ENCODE measurements at places on chromosomes 2 and 18.
A peak's percentile ranks its signal among the peaks of the same experiment; 100 is the strongest.

GRCh38 chr2:186717320-186718007 lies 23.6 kb downstream of the FAM171B start:
- no peak for DNase-seq

- no peak for DNase-seq
Measured at GRCh38 chr2:66481100-66481549, 46.2 kb downstream of the MEIS1 start.

DNA sequence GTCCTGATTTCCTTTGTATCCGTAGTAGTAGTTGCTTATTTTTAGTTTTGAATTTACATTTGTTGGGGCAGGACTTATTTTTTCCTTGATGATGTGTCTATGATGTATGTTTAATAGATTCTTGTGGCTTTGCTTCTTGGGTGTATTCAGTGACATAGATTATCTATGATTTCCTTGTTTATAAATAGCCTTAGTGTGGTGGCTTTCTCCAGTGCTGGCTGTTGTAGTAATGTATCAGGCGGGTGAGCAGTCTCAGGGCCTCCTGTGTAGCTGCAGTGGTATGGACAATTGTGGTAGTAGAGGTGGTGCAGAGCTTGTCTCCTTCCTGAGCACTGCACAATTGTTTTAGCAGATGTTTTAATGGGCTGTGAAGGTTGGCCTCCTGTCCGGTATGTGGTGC lies 60.5 kb downstream of the SMCHD1 start:
- no peak for DNase-seq

- DNase-seq = peak; percentile 13
Measured at GRCh38 chr18:50559752-50560680, at the start of gene MAPK4. TSS of gene MAPK4 (plus strand) at chr18:50560087. CDS start at chr18:50663959, 103,872 bp downstream.

- DNase-seq = no peak
Measured at GRCh38 chr2:238174701-238175100, 15.9 kb downstream of the ERFE start.

GRCh38 chr2:127157114-127157513 lies 50.2 kb upstream of the BIN1 start:
- no peak for DNase-seq

GRCh38 chr2:240473211-240473610 lies 37.7 kb downstream of the GPC1 start:
- DNase-seq = no peak

GRCh38 chr2:43239981-43240765 lies 13.8 kb upstream of the ZFP36L2 start:
- DNase-seq = no peak

DNA sequence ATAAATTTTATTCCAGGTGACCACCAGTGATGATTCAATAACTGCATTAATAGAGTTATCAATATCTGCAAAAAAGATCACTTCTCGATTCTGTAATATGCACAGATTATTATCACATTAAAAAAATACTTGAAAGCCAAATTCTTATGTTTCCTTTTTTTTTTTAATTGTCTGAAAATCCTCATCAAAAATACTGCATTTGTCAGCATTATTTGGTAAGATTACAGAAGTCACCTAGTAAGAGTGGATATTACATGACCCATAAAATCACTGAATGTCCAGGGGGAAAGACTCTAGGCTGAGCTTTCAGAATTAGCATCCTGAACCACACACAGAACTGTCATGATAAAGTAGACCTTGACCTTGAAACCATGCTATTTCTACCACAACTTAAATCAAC lies 617.2 kb upstream of the CDH7 start:
- DNase-seq = no peak

DNA sequence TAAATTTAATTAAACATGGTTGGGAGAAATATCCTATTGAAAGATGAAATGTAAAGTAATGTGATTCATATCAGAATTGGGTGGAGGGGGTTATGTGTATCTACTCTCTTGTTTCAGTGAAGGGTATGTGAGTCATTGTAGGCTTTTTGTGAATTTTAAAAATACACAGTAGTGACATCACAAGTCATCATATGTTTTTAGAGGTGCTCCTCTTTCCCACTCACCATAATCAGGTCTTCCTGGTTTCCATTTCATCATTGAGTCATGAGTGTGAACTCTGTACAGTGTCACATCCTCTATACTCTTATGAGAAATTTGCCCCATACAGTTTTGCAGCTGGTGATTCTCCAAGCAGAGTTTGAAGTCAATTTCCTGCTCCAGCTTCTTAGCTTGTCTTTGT lies 18.8 kb downstream of the FSIP2 start:
- no peak for DNase-seq

DNA sequence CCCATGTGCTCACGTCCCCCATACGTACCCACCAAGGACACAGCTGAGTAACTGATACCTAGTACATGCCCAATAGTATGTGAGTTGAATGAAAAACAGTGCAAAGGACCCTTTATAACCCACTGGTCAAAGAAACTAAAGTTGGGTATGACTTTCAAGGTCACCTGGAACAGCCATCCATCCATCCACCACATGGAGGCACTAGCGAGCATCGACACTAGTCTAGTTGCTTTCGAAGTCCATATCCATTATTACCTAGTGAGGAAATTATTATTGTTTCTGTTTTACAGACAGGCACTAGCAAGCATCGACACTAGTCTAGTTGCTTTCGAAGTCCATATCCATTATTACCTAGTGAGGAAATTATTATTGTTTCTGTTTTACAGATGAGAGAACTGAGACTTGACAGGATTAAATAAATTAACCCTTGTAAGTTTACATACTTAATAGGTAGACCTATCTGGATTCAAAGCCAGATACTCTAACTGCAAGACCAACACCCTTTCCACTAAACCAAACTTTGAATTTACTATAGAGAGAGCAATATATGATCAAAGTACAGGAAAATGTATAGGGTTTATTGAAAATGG lies 233.7 kb downstream of the METTL4 start:
- DNase-seq = no peak

- DNase-seq = no peak
Measured at GRCh38 chr18:44996261-44996660, 315.6 kb downstream of the SETBP1 start.

DNA sequence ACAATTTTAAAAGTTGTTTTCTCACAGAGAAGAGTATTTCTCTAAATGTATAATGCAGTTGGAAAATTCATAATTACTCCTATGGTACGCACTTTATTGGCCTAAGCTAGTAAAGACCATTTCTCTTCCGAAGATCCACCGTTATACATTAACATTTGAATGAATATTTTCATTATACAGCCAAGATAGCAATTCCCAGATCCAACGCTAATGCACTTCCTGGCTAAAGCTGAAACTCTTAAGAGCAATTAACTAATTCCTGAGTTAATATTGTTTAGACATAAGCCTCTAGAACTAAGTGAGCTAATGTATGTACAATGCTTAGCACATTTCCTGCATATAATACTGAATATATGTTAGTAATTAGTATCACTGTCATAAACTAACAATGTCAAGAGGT lies 56.2 kb downstream of the PDK1 start:
- DNase-seq = no peak

GRCh38 chr2:181607629-181608590 lies 49.0 kb downstream of the CERKL start:
- DNase-seq = no peak

DNA sequence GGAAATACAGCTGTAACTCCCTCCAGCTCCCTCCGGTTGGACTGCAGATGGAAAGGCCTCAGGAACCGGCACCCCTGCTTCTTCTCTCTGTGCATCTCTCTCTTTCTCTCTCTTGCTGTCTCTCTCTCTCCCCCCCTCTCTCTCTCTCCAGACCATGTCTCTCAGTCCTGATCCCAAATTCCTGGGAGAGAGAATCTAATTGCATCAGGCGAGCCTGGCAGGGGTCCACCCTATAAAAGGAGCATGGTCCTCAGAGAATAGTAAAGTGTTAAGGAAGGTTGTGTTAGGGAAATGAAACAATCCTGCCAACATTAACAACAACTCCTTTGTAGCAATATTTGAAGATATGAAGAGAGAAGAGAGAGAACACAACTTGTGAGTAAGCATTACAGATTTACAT lies 36.7 kb downstream of the VIT start:
- DNase-seq = no peak

GRCh38 chr2:201164166-201164565 lies 18.8 kb upstream of the CASP10 start:
- no peak for DNase-seq

GRCh38 chr2:233142355-233142897 lies 82.3 kb downstream of the INPP5D start:
- DNase-seq = no peak

GRCh38 chr2:101341901-101342624 lies 33.6 kb upstream of the RNF149 start:
- DNase-seq = peak; percentile 72

DNA sequence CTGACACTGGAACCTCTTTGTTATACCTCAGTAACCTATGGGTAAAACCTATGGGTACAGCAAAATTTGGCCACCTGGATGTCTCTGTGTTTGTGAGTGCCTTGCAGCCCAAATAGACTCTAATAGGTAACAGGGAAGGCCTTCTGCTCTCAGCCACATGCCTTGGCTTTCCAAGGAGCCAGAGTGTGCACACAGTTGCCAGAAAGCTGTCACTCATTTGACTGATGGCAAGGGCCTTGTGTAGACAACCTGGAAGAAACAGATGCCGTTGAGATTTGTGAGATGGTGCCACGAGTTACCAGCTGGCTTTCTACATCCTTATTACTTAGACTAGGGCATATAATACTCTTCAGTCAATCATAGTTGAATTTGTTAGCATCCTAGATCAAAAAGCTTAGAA lies 90.1 kb upstream of the RAB12 start:
- DNase-seq = no peak

DNA sequence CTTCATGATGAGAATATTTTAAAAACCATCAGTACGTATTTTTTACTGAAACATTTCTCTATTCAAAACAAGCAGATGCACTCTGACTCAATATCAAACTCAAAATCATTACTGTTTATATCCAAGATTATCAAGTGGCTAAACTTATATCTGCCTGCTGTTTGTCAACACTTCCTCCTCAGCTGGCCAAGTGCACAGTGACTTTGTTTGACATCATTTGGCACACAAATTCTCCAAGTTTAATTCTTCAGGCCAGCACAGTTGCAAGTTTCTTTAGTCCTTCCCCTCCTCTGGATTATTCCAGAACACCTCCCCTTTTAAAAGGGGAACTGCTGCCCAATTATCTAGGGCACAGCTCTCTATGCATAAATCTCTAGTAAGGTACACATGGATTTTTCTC lies 346.6 kb downstream of the FSIP2 start:
- DNase-seq = no peak

DNA sequence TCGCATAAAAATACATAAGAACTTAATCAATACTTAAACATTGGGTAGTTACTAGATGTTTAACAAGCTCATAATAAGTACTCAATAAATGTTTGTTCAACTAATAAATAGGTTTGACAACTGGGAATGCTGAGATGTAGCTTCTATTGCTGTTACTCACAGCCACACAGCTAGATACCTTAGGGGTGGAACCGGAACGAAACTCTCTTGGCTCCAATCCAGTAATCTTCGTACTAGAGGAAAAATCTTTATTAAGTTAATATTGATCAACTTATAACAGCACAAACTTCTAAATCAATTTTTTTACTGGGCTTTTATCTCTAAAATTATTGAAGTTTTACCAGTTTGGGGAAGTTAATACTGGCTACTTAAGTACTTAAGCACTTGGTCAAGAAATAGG lies 247.8 kb downstream of the PAX3 start:
- DNase-seq = no peak

DNA sequence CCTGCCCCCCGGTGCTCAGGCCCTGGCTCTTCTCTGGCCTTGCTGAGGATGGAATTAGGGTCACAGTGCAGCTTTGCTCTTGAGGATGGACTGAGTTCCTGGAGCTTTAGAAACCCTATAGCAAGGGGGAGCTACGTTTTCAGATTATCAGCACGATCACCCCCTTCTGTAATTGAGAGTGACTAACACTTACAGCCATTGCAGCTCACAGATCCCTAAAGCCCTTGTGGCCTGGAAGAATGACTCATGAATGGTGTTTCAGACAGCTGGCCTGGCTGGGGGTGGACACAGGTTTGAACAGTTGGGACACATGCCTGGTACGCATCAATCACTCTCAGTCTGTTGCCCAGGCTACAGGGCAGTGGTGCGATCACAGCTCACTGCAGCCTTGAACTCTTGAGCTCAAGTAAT lies 79.7 kb upstream of the IGFBP5 start:
- peak; percentile 80 for DNase-seq

GRCh38 chr2:38064801-38065501 lies 11.0 kb downstream of the CYP1B1 start:
- DNase-seq = no peak

DNA sequence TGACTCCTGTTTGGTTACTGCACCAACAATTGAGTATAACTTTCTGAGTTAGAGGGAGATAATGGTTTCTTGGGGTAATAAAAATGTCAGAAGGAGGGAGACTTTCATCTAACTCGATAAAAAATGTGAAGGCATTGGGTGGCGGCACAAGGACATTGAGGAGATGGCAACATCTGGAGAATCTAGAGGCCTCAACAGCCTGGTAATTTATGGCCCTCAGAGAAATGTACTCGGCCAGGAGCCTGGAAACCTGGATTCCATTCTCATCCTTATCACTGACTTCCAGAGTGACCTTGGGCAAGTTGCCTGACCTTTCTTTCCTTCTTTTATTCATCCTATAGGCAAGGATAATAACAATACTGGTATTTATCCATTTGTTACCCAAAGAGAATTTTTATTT lies 173.5 kb upstream of the MEX3C start:
- DNase-seq = no peak

GRCh38 chr2:218645126-218645525 lies 14.3 kb downstream of the ZNF142 start:
- DNase-seq = no peak

DNA sequence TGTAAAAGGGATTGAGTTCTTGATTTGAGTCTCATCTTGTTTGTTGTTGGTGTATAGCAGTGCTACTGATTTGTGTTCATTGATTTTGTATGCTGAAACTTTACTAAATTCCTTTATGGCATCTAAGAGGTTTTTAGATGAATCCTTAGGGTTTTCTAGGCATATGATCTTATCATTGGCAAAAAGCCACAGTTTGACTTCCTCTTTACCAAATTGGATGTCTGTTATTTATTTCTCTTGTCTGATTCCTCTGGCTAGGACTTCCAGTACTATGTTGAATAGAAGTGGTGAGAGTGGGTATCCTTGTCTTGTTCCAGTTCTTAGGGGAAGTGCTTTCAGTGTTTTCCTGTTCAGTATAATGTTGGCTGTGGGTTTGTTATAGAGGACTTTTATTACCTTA lies 4.8 kb downstream of the ANKAR start:
- DNase-seq = no peak

DNA sequence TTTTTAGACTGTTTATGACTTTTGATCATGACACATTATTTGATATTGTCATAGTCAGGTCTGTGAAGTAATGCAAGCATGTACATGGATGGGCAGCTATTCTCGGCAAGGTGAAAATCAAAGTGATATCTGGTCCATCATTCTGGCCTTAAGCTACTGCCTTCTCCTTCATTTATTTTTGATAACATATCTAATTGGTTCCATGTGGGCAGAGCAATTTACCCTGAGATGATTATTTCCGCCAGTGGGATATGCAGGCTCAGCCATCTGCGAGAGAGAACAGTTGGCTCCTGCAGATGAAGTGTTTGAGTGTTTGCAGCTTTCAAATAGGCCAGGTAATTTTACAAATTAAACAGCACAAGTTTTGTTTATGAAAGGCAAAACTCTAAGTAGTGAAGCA lies 116.4 kb downstream of the LYPD6 start:
- no peak for DNase-seq

Data from RWPE1 (cell line).